ENCODE measurements at places on chromosomes 16 and 17. TPM values are rescaled to one million over a fixed set of nuclear protein-coding genes. Genes with fewer than 3 reads are reported as not detected.
A peak's percentile ranks its signal among the peaks of the same experiment; 100 is the strongest.

DNA sequence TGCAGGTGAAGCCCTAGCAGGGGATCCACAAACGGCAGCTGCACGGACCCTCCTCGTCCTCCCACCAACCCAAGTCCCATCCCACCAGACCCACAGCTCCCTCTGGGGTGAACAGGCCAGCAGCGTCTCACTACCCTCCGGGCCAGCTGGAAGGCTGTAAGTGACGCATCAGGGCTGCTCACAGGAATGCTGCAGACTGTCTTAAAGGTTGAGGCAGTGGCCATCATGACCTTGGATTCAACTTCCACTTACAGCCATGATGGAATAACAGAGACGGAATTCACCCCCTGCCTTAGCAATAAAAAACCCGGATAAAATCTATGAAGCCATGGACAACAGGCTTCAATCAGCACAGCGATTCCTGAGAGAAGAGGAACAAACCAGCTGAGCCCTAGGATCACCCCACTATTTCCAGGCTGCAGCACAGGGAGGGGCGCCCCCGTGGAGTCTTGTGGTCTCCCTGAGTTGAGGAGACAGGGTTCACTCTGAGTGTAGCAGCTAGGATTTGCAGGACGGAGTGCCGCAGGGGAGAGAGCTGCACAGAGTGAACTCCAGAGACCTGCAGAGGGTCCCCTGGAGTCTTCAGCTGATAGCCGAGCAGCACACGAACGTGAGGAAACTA lies 10.5 kb downstream of the FAM83G start:
- DNase-seq = no peak
- H3K4me1 ChIP-seq = peaks cover 22% of the 10 kb centered on the region
- no peak overlapping the region for H3K4me3 ChIP-seq
- H3K27me3 ChIP-seq = no peaks in the 10 kb centered on the region

GRCh38 chr16:84765616-84766580 lies 53.9 kb upstream of the CRISPLD2 start:
- peak overlapping the region; percentile 59 for H3K4me3 ChIP-seq
- H3K36me3 ChIP-seq = peaks cover 49% of the 10 kb centered on the region
- peak overlapping the region; percentile 69 for H3K27ac ChIP-seq
- H3K4me1 ChIP-seq = peaks cover 56% of the 10 kb centered on the region
- peak; percentile 27 for DNase-seq

DNA sequence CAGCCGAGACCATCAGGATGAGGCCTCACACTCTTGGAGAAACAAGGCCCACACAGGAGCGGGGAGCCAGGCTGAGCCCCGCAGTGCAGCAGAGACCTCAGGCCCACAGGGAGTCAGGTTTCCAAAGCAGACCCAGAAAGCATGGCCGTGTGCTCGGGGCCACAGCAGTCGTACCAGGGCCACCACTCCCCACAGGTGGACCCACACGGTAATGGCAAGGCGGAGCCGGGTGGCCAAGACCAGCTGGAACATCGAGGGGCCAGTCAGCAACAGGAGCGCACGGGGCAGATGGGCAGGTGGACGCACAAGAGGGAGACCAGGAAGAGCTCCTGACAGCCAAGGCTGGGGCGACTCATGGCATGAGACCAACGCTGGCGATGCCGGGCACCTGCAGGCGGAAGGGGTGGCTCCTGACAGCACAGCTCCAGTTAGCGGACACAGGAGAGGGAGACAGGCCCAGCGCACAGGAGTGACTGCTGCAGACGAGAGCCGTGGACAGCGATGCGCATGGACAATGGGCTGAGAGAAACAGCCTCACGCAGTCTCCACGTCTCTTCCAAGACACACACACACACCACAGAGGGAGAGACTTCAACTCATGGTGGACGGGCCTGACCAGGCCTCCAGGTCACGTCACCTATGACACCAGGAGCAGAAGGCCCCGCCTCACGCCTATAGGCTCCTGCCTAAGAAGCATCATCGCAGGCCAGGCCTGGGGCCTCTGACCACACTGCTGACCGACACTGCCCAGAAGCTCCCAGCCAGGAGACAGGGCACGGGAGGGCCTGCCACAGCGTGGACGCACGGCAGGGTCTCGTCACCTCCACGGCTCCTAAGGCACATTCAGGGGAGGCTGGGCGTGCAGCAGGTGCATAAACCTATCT lies 58.6 kb downstream of the ZNF778 start:
- H3K27me3 ChIP-seq = no peaks in the 10 kb centered on the region
- peak overlapping the region; percentile 52 for H3K27ac ChIP-seq
- no peak for DNase-seq
- no peaks in the 10 kb centered on the region for H3K4me1 ChIP-seq
- H3K36me3 ChIP-seq = peaks cover 24% of the 10 kb centered on the region

- no peaks in the 10 kb centered on the region for H3K4me1 ChIP-seq
- H3K36me3 ChIP-seq = no peaks in the 10 kb centered on the region
- no peak overlapping the region for H3K27ac ChIP-seq
- DNase-seq = no peak
- H3K4me3 ChIP-seq = no peak overlapping the region
These were observed 607.1 kb downstream of the KCNJ2 start for GRCh38 chr17:70776441-70776840.

DNA sequence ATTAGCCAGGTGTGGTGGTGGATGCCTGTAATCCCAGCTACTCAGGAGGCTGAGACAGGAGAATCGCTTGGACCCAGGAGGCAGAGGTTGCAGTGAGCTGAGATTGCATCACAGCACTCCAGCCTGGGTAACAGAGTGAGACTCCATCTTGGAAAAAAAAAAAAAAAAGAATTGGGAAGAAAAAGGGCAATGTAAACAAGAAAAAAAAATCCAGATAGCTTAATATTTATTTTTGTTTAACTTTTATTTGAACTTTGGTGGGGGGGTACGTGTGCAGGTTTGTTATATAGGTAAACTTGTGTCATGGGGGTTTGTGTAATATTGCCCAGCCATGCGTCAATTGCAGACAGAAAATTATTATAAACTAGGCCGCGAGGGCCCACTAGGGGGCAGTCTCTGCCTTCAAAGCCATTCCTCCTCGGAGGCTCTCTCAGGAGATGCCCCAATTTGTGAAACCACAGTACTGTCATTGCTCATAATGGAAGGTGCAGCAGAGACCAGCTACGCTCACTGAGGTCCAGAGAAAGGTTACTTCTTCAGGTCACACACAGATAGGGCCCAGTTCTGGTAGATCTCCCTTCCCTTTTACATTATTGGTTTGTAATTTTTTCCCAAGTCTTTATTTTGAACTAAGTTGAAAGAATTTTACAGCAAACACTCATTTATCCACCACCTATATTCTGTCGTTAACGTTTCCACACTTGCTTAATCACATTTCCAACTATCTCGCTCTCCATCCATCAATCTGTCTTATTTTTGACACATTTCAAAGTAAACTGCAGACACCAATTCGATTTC lies 206.2 kb downstream of the PRKCB start:
- peak; percentile 86 for DNase-seq
- peaks cover 2% of the 10 kb centered on the region for H3K36me3 ChIP-seq
- H3K4me3 ChIP-seq = no peak overlapping the region
- no peak overlapping the region for H3K27ac ChIP-seq
- no peaks in the 10 kb centered on the region for H3K27me3 ChIP-seq

- H3K4me1 ChIP-seq = peaks cover 41% of the 10 kb centered on the region
- DNase-seq = no peak
- peak overlapping the region; percentile 57 for H3K27ac ChIP-seq
- H3K27me3 ChIP-seq = peaks cover 10% of the 10 kb centered on the region
These were observed 5.7 kb downstream of the METRNL start for GRCh38 chr17:83085103-83085502.

- no peaks in the 10 kb centered on the region for H3K27me3 ChIP-seq
- no peak overlapping the region for H3K4me3 ChIP-seq
- H3K36me3 ChIP-seq = no peaks in the 10 kb centered on the region
- DNase-seq = no peak
- H3K4me1 ChIP-seq = peaks cover 17% of the 10 kb centered on the region
These were observed 99.7 kb upstream of the METRNL start for GRCh38 chr17:82979718-82980117.

DNA sequence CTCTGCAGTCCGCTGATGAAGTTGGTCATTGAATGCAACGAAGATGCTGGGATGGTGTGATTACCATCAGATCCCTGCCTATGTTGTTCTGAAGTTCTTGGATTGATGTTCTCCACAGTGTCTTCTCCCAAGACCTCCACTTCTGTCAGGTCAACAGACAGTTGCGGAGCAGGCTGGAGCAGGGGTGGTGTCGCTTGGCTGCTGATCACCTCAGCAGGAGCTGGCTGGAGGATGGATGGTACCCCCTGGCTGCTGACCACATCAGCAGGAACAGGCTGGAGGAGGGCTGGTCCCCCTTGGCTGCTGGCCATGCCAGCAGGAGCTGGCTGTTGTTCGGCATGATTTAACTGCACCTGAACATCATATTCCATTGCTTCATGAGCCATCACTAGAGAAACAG lies 5.6 kb downstream of the RFWD3 start:
- peaks cover 86% of the 10 kb centered on the region for H3K4me1 ChIP-seq
- peaks cover 61% of the 10 kb centered on the region for H3K36me3 ChIP-seq
- H3K27me3 ChIP-seq = no peaks in the 10 kb centered on the region
- H3K27ac ChIP-seq = peak overlapping the region; percentile 13
- no peak for DNase-seq

- peak within 1 kb of the TSS; percentile 88 for H3K4me3 ChIP-seq
- H3K36me3 ChIP-seq = peaks cover 14% of the 10 kb centered on the region
- H3K4me1 ChIP-seq = peaks cover 11% of the 10 kb centered on the region
- no peaks in the 10 kb centered on the region for H3K27me3 ChIP-seq
These were observed at the start of gene RAB40B for GRCh38 chr17:82698065-82698973. RAB40B (minus strand) TSS chr17:82698698; CDS start chr17:82698596, 102 bp downstream.

- H3K4me3 ChIP-seq = no peak overlapping the region
- peaks cover 10% of the 10 kb centered on the region for H3K27me3 ChIP-seq
- no peak overlapping the region for H3K27ac ChIP-seq
- H3K4me1 ChIP-seq = peaks cover 14% of the 10 kb centered on the region
- DNase-seq = no peak
These were observed 54.0 kb downstream of the AKAP1 start for GRCh38 chr17:57138956-57139576.

DNA sequence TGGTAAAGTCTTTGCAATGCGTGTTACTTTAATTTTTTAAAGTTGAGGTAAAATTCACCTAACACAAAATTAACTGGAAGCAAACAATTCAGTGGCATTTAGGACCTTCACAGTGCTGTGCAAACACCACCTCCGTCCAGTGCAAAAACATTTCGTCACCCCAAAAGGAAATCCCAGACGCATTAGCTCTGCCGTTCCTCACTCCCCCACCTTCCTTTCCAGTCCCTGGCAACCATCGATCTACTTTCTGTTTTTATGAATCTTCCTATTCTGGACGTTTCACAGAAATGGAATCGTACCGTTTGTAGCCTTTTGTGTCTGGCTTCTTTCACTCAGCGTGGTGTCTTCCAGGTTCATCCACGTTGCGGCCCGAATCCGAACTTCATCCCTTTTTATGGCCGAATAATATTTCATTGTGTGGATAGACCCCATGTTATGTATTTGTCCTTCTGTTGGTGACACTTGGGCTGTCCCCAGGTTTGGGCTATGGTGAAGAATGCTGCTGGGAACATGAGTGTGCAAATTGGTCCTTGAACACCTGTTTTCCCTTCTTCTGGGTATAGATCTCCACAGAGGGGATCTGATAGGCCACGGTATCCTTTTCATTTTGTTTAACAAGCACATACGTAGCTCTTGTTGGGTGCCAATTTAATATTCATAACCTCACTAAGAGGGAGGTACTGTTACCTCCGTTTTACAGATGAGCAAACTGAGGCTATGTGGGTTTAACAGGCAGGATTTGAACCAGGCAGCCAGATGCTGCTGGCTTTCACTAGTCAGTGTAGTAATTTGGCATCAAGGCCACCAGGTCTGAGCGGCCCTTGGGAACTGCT lies 232.0 kb upstream of the GSE1 start:
- no peaks in the 10 kb centered on the region for H3K36me3 ChIP-seq
- no peaks in the 10 kb centered on the region for H3K4me1 ChIP-seq
- no peak for DNase-seq
- peaks cover 9% of the 10 kb centered on the region for H3K27me3 ChIP-seq

GRCh38 chr17:57572062-57572461 lies 173.0 kb downstream of the CCDC182 start:
- no peaks in the 10 kb centered on the region for H3K36me3 ChIP-seq
- H3K4me3 ChIP-seq = no peak overlapping the region
- no peak for DNase-seq
- H3K27ac ChIP-seq = no peak overlapping the region
- no peaks in the 10 kb centered on the region for H3K4me1 ChIP-seq

DNA sequence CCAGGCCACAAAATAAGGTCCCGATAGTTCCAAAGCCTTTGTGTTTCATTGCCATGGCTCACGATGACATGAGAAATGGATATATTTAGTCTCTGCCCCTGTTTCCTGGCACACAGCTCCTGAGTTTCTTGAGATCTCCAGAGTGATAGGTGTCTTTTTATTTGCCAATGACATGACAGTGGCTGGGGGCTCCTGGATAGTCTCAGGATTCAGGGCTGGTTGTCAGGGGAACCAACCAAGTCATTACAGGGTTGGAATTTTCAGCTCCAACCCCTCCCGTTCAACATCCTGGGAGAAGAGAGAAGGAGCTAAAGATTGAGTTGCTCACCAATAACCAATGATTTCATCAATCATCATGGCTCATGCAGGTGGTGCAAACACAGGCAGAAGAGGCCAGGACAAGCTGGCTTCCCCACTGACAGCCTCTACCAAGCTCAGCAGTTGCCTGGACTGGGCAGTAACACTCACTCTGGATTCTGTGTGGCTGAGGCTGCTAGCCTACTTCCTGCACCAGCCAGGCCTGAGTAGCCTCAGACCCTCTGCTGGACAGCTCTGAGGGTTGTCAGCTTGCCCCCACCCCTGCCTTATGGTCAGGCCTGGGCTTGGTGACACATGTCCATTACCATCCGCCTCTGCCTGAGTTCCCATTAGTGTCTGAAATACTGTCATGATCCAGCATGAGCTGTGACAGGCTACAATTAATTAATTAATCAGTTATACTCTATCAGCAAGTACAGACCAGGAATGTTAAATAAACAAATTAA lies 534.4 kb upstream of the CDH5 start:
- H3K36me3 ChIP-seq = no peaks in the 10 kb centered on the region
- DNase-seq = no peak
- H3K27ac ChIP-seq = no peak overlapping the region
- no peaks in the 10 kb centered on the region for H3K27me3 ChIP-seq

- no peak for DNase-seq
- H3K4me3 ChIP-seq = no peak overlapping the region
These were observed 11.8 kb downstream of the POLR2A start for GRCh38 chr17:7495906-7496434.

The BOLA2 gene
- total RNA-seq = 14.6 TPM

The OR1A1 gene
- not detected for total RNA-seq

The CHMP6 gene
- total RNA-seq = 11.2 TPM
